ENCODE measurements at places on chromosomes 2 and 18.

DNA sequence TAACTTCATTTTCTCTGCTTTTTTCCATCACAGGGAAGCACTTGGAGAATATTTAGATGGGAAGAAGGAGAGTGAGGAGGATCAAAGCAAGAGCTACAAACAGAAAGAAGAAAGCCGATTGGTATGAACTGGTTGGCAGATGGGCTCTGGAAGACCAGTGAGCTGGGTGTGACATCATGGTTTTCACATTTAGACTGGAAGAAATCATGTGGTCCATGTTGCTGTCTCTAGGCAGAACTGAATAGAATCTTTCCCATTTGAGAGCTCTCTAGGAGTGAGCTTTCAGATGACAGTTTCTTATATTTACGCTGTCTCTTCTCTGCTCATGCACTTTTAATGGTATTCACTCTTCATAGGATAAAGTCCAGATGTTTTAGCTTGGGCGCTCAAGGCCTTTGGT lies 12.6 kb downstream of the DRC1 start:
- no peak overlapping the region for H3K27ac ChIP-seq
- DNase-seq, result no peak
- no peak overlapping the region for H3K4me3 ChIP-seq
- H3K36me3 ChIP-seq, result no peaks in the 10 kb centered on the region
- no peaks in the 10 kb centered on the region for H3K4me1 ChIP-seq
- H3K27me3 ChIP-seq, result peaks cover 5% of the 10 kb centered on the region

GRCh38 chr2:165697748-165698443 lies 96.2 kb downstream of the GALNT3 start:
- H3K4me3 ChIP-seq, result no peak overlapping the region
- no peak overlapping the region for H3K27ac ChIP-seq
- H3K4me1 ChIP-seq, result no peaks in the 10 kb centered on the region
- no peaks in the 10 kb centered on the region for H3K27me3 ChIP-seq
- DNase-seq, result no peak

DNA sequence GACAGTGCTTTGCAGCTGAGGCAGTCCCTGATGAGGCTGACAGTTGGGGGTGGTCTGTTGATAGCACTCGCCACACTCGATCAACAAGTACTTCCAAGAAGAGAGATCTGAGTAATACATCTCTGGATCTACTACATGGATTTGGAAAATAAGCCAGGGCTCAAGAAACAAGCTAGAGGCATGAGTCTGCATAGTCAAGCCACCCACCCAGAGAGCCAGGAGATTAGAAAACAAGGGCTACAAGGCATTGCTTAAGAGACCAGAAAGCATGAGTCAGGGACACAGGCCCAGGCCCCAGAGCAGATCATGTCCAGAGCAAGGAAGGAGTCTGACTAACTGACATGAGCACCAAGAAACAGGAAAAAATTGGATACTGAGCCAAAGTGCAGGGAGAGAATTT lies 196.9 kb upstream of the CWC22 start:
- no peak overlapping the region for H3K4me3 ChIP-seq
- no peaks in the 10 kb centered on the region for H3K36me3 ChIP-seq

DNA sequence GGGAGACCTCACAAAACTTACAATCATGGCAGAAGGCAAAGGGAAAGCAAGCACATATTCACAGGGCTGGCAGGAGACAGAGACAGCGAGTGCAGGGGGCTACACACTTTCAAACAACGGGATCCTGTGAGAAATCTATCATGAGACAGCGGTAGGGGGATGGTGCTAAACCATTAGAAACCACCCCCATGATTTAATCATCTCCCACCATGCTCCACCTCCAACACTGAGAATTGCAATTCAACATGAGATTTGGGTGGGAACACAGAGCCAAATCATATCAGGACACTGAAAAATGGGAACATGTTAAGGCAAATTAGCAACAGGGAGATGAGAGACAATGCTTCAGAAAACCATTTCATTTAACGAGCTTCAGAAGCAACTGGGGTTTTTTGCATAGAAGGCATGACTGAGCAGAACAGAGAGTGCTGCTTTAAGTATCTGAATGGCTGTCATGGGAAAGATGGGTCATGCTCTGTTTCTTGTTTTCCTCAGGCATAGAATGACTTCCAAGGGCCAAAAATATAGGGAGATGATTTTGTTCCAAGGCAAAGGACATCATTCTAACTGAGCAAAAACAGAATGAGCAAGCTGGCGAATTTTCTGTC lies 100.8 kb upstream of the MAP2 start:
- H3K4me1 ChIP-seq, result no peaks in the 10 kb centered on the region
- DNase-seq, result no peak
- H3K4me3 ChIP-seq, result no peak overlapping the region
- H3K27me3 ChIP-seq, result no peaks in the 10 kb centered on the region

- DNase-seq, result no peak
- H3K27me3 ChIP-seq, result no peaks in the 10 kb centered on the region
- no peaks in the 10 kb centered on the region for H3K4me1 ChIP-seq
- H3K27ac ChIP-seq, result no peak overlapping the region
- H3K36me3 ChIP-seq, result no peaks in the 10 kb centered on the region
- no peak overlapping the region for H3K4me3 ChIP-seq
Measured at GRCh38 chr2:224778474-224778877, 62.3 kb upstream of the CCDC195 start.

- DNase-seq, result no peak
- H3K36me3 ChIP-seq, result no peaks in the 10 kb centered on the region
- no peaks in the 10 kb centered on the region for H3K27me3 ChIP-seq
- no peak overlapping the region for H3K4me3 ChIP-seq
Measured at GRCh38 chr2:103132536-103133217, 370.8 kb downstream of the TMEM182 start.

GRCh38 chr2:237012577-237013267 lies 73.0 kb upstream of the COPS8 start:
- no peaks in the 10 kb centered on the region for H3K36me3 ChIP-seq
- H3K4me3 ChIP-seq, result no peak overlapping the region
- H3K4me1 ChIP-seq, result no peaks in the 10 kb centered on the region
- no peaks in the 10 kb centered on the region for H3K27me3 ChIP-seq
- no peak for DNase-seq

DNA sequence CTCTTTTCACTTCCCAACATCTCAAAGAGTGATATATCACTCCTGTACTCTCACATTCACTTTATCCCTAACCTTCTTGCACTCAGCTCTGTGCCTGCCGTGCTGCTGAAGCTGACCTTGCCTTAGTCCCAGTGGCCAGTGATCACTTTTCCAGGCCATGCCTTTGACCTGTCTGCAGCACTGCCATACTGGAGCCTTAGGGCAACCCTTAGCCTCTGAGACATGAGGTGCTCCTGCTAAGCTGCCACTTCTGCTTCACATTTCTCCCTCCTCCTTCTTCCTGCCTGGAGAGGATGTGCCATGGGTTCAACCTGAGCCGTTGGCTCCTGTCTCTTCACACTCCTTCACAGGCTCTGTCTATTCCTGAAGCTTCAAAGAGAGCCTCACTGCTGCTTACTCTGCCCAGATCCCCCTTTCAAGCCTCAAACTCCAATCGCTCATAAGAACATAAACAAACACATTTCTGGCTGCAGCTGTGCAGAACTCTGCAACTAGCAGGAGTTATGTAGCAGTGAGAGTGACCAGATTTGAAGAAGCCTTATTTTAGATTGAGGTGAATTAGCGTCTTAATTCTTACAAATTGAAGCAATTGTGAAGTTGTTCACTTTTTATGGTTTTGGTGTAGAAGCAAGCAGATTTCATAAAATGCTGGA lies 716.2 kb upstream of the FANCL start:
- DNase-seq, result no peak
- H3K4me3 ChIP-seq, result no peak overlapping the region
- no peak overlapping the region for H3K27ac ChIP-seq
- H3K36me3 ChIP-seq, result no peaks in the 10 kb centered on the region
- no peaks in the 10 kb centered on the region for H3K27me3 ChIP-seq
- H3K4me1 ChIP-seq, result no peaks in the 10 kb centered on the region

- no peak overlapping the region for H3K4me3 ChIP-seq
- no peaks in the 10 kb centered on the region for H3K27me3 ChIP-seq
- H3K36me3 ChIP-seq, result no peaks in the 10 kb centered on the region
- no peak for DNase-seq
- no peaks in the 10 kb centered on the region for H3K4me1 ChIP-seq
Measured at GRCh38 chr18:44033144-44033701, 647.5 kb upstream of the SETBP1 start.

DNA sequence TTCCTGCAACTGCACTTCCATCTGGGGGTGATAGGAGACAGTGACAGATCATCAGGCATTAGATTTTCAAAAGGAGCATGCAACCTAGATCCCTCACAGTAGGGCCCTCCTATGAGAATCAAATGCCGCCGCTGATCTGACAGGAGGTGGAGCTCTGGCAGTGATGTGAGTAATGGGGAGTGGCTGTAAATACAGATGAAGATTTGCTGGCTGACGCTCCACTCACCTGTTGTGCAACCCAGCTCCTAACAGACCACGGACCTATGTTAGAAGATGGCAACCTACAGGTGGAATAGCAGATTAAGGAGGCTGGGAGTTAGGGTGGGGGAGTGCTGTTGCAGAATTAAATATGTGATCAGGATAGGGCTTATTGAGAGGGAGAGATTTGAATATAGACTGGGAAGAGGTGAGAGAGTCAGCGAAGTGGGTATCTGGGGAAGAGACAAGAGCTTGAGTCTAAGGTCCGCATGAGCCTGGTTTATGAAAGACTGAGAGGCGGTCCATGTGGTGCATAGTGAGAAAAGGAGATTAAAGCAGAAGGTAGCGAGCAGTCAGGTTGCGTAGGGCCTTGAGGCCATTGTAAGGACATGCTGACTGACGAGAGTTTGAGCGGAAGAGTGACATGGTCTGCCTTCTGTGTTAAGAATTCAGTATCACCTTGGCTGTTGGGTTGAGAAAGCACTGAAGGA lies 31.3 kb upstream of the TOGARAM2 start:
- no peak for DNase-seq
- peaks cover 14% of the 10 kb centered on the region for H3K36me3 ChIP-seq
- H3K27me3 ChIP-seq, result no peaks in the 10 kb centered on the region
- H3K4me3 ChIP-seq, result no peak overlapping the region

DNA sequence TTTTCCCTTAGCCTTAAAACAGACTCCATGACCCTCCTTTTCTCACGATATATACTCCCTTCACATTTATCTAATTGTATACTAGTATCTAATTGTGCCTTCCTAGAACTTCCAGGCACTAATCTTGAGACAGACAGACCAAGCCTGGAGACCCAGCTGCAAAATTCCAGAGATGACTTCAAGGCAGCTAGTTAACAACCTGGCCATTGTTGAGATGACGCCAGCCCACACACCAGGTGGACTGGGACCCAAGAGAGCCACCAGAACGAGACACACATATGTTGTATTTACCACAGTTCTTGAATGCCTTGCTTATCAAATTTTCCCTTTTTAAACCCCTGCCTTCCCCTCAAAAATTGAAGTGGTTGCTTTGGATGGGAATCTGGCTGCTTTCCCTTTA lies 48.9 kb upstream of the SELENOI start:
- no peaks in the 10 kb centered on the region for H3K36me3 ChIP-seq
- no peaks in the 10 kb centered on the region for H3K27me3 ChIP-seq
- no peak overlapping the region for H3K27ac ChIP-seq
- no peaks in the 10 kb centered on the region for H3K4me1 ChIP-seq

GRCh38 chr18:67710639-67711038 lies 194.1 kb upstream of the DSEL start:
- H3K4me3 ChIP-seq, result no peak overlapping the region
- no peaks in the 10 kb centered on the region for H3K27me3 ChIP-seq
- no peaks in the 10 kb centered on the region for H3K36me3 ChIP-seq
- H3K27ac ChIP-seq, result no peak overlapping the region
- H3K4me1 ChIP-seq, result no peaks in the 10 kb centered on the region

DNA sequence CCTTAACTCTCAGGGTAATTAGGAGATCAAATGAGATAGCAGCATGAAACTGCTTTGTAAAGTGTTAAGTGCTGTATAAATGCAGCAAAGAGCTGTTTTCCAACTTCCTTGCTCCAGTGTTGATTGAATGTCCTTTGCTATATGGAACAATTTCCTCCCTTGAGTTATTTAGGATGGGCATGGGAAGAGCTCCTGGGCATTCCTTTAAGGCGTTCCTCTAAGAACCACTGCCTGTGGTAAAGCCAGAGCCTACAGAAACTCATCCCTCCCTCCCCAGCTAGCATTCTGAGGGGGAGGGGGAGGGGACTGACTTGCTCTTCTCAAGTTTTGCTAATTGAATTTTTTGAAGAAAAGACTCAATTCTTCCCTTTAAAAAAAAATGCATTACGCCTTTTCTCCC lies 1.4 kb downstream of the AKAIN1 start:
- no peak overlapping the region for H3K4me3 ChIP-seq
- DNase-seq, result no peak
- no peak overlapping the region for H3K27ac ChIP-seq
- H3K36me3 ChIP-seq, result no peaks in the 10 kb centered on the region

DNA sequence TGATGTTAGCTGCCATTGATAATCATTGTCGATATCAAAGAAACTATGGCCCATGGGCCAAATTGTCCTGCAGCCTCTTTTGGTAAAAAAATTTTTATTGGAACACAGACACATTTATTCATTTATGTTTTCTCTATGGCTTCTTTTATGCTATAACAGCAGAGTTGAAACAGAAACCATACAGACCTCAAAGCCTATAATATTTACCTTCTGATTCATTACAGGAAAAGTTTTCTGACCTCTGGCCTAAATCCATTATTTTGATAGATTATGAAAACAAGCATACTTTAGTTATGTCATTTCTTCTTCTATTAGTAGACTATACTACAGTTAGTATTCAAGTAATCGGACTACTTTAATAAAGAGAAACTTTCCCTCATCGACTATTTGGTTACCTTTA lies 349.7 kb upstream of the GALNT5 start:
- no peak overlapping the region for H3K27ac ChIP-seq
- no peaks in the 10 kb centered on the region for H3K27me3 ChIP-seq
- DNase-seq, result no peak
- H3K36me3 ChIP-seq, result no peaks in the 10 kb centered on the region
- no peak overlapping the region for H3K4me3 ChIP-seq
- H3K4me1 ChIP-seq, result no peaks in the 10 kb centered on the region

- DNase-seq, result no peak
- H3K27me3 ChIP-seq, result no peaks in the 10 kb centered on the region
- H3K4me1 ChIP-seq, result no peaks in the 10 kb centered on the region
- no peak overlapping the region for H3K4me3 ChIP-seq
Measured at GRCh38 chr2:210626849-210627248, 70.5 kb downstream of the CPS1 start.

- no peaks in the 10 kb centered on the region for H3K36me3 ChIP-seq
- H3K27me3 ChIP-seq, result no peaks in the 10 kb centered on the region
- no peak overlapping the region for H3K27ac ChIP-seq
- H3K4me3 ChIP-seq, result no peak overlapping the region
- no peaks in the 10 kb centered on the region for H3K4me1 ChIP-seq
- DNase-seq, result no peak
Measured at GRCh38 chr2:132715386-132716351, 45.7 kb upstream of the LYPD1 start.

GRCh38 chr2:6909431-6910385 lies 7.5 kb upstream of the RNF144A start:
- DNase-seq, result no peak
- H3K27me3 ChIP-seq, result no peaks in the 10 kb centered on the region
- no peaks in the 10 kb centered on the region for H3K36me3 ChIP-seq
- H3K27ac ChIP-seq, result no peak overlapping the region
- H3K4me3 ChIP-seq, result no peak overlapping the region
- no peaks in the 10 kb centered on the region for H3K4me1 ChIP-seq

GRCh38 chr2:238401551-238401950 lies 25.2 kb upstream of the ASB1 start:
- no peaks in the 10 kb centered on the region for H3K36me3 ChIP-seq
- H3K4me3 ChIP-seq, result no peak overlapping the region
- H3K27ac ChIP-seq, result no peak overlapping the region
- no peaks in the 10 kb centered on the region for H3K4me1 ChIP-seq
- H3K27me3 ChIP-seq, result no peaks in the 10 kb centered on the region

Measured in sigmoid colon (tissue), 7 donors.